NCI-H2081 (cell line): ENCODE measurements at places on chromosomes 2 and 18.

DNA sequence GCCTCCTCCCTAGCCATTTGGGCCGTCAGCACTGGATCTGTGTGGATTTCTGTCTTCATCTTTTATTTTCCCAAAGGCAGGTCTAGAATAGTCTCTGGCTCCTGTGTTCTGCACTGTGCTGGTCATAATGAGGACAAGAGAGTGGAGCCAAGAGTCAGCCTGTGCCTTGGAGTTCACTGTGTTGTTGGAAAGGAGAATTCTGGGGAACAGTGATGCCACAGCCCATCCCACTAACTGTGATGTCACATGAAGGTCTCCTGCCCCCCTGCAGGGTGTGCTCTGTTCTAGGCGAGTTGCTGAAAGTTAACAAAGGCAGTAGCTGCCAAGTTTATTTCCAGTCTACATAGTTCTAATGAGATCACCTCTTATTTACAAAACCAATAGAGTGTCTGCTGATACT, 248.5 kb downstream of the TPGS2 start:
- DNase-seq, result no peak

- no peak for DNase-seq
Measured at GRCh38 chr2:10365412-10365811, 62.7 kb downstream of the HPCAL1 start.

DNA sequence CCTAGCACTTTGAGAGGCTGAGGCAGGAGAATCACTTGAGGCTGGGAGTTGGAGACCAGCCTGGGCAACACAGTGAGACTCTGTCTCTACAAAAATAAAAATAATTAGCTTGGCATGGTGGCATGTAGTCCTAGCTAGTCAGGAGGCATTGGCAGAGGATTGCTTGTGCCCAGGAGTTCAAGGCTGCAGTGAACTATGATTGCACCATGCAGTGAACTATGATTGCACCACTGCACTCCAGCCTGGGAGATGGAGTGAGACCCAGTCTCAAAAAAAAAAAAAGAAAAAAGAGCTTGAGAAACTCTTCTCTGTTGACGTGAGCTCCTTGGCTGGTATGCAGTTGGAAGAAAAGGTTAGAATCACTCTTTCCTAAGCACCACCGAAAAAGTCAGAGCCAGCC, 125.1 kb upstream of the TNP1 start:
- DNase-seq, result no peak

- no peak for DNase-seq
Measured at GRCh38 chr2:231117922-231118613, 6.8 kb downstream of the HTR2B start.

DNA sequence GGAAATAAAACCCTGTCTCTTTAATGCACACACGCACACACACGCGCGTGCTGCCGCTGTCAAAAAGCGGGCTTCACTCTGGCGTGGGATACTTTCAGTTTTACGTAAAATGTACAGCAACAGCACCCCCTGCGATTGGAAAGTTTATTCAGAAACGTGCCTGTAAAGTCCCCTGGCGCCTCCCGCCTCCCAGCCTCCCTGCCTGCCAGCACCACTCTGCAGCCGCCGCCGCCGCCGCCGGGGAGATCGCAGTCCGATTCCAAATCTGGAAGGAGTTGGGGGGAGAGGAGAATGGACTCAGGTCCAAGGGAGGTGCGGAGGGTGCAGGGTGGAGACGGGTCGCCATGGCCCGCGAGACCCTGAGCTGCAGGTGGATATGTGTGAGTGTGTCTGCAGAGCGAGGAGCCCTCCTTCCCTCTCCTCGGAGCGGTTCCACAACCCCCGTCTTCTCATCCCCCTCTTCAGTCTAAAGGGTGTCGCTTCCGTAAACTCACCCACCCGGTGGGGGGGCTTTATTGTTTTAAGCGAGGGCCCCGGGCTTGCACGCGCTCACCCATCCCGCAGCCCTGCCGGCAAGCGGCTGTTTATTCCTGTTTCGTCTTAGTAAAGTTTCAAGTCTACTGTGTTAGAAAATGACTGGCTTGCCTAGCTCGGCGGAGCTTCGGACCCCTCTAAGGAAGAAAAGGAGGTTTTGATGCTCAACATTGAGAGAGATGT, 1.8 kb upstream of the BCL11A start:
- peak; percentile 56 for DNase-seq

DNA sequence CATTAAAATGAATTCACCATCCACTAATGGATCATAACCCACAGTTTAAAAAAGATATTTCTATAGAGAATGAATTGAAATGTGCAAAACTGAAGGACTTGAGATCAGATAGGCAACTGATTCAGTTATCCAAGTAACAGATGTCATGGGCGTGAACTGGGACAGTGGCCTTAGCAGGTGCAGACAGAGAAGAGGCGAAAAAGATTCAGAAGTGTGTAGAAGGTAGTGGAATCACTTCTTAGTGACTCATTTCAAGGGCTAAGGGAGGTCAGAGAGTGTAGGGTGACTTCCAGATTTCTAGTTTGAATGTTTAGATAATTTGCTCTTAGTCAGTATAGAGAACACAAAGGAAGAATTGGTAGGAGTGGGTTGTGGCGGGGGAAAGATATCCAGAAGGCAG, 79.7 kb downstream of the EHBP1 start:
- DNase-seq, result no peak
